Thoracic aorta (tissue), 2 donors: ENCODE measurements at places on chromosomes 7 and 10.

DNA sequence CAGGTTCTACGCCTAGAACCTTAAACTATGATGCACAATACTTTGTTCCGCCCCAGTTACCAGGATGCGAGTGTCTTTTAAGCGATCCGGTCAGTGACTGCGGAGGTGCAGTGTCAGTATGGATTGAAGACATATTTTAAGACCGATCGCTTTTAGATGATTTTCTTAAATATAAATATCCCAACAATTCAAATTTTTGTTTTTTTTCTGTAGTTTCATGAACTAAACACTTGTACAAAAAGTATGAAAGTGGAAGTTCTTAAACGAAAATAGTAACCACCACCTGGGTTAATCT lies 835 bp downstream of the COMMD3 start:
- DNase-seq = no peak

DNA sequence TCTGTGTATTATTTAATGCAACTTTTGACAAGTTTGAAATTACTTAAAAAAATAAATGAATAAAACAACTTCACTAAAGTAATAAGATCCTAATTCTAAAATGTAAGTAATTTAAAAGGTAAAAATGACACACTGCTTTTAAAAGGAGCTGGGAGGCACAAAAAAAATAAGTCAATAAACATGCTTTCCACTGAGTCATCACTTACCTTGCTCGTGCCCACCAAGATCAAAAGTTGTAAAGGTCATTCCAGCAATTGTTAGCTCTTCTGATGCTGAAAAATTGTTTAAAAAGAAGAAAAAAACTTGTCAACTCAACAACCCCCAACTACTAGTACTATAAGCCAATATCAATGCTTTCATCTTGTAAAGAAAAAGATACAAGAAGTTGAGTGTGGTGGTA lies 9.5 kb downstream of the SAR1A start:
- DNase-seq = no peak

DNA sequence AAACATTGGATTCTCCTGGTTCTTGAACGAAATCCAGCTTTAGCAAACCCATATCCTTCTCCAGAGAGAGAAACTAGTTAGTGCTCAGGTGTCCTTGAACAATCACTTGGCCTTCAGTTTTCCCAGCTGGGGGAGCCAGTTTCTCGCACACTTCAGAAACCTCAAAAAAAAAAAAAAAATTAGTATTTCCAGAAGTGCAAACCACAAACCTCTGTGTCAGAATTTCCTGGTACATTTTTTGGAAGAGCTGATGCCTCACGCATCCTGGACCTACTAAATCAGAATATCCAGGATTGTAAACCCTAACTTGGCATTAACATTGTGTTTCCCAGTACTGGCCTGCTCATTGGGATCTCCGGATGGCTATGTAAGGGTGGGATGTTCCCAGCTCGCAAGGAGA lies 143.4 kb upstream of the EGR2 start:
- DNase-seq = no peak

- no peak for DNase-seq
Observed at GRCh38 chr7:33048257-33048656, 14.3 kb downstream of the NT5C3A start.

DNA sequence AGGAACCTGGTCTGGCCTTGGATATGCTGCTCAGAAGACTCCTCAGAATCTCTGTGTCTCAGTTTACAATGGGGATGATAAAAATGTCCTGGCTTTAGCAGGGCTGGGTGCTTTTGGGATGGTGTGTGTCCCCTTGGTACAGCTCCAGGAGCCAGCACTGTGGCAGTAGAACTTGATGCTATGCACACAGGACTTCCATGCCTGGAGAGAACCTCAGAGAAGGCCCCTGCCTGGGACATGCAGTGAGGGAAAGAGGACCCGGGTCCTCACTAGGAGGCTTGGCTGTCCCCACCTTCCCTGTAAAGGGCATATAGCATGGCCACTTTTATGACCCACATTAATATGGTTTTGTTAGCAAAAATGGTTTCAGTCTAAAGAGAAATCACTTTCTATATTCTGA lies 100.5 kb downstream of the GLRX3 start:
- no peak for DNase-seq

GRCh38 chr7:106792233-106792926 lies 72.7 kb upstream of the PIK3CG start:
- no peak for DNase-seq

- peak; percentile 79 for DNase-seq
Observed at GRCh38 chr7:139731802-139732470, 45.9 kb downstream of the HIPK2 start.

DNA sequence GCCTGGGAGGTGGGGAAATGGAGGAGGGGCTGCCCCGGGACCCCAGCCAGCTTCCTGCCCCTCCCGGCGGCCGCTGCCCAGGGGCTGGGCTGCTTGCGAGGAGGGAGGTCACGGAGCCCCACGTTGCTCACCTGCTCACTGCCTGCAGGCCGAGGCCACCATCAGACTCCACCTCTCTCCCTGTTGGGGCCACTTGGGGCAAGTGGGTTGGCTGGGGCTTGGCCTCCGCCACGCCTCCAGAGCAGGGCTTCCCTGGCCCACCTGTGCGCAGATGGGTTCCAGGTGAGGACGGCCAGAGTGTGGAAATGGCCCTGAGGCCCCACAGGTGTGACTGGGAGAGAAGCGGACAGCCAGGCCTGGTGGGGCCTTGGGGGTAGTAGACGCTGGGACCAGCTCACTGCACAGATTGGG lies 82.8 kb upstream of the DIP2C start:
- no peak for DNase-seq

- DNase-seq = no peak
Observed at GRCh38 chr10:3622427-3622826, 162.6 kb downstream of the KLF6 start.

- no peak for DNase-seq
Observed at GRCh38 chr7:86094166-86094669, 549.5 kb upstream of the GRM3 start.

GRCh38 chr7:75817116-75817515 lies 3.5 kb upstream of the CCL24 start:
- DNase-seq = no peak

DNA sequence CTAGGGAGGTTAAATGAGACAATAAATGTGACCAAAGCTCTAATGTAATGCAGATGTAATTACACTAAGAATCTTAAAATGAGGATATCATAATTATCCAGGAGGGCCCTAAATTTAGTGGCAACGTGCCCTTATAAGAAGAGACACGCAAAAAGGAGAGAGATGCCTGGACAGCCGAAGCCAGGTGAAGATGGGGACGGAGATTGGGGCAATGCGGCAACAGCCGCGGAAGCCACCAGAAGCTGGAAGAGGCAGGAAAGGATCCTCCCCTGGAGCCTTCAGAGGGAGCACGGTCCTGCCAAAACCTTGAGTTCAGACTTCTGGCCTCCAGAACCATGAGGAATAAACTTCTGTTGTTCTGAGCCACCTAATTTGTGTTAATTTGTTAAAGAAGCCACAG lies 25.3 kb upstream of the C10orf71 start:
- no peak for DNase-seq

- no peak for DNase-seq
Observed at GRCh38 chr7:159329818-159330378, 185.2 kb upstream of the VIPR2 start.

DNA sequence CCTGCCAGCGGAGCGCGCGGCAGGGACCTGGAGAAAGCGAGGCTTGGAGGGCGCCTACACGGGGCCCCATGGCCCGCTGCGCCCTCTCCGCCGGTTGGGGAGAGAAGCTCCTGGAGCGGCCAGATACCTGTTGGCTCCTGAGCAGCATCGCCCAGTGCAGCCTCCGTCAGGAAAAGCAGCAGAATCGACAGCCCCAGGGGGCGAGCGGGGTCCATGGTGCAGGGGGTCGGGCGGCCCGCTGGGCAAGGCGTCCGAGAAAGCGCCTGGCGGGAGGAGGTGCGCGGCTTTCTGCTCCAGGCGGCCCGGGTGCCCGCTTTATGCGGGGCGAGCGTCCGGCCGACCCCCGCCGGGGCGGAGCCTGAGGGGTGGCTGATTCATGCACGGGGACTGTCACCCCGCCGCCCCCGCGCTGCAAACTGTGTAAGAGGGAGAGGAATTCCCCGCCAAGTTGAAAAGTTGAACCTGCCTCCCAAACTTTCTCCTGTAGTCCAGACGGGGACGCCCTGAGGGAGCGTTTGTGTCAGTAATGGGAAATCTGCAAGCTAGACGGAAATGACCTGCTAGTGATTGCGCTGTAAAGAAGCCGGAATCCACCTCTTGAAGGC lies at the start of gene TFPI2:
TFPI2 (minus strand) TSS at position 290 of the 605 bp plus-strand sequence; CDS start at position 215, 75 bp downstream.
- DNase-seq = peak; percentile 13

GRCh38 chr10:125782054-125782453 lies 6.4 kb upstream of the MMP21 start:
- DNase-seq = no peak

DNA sequence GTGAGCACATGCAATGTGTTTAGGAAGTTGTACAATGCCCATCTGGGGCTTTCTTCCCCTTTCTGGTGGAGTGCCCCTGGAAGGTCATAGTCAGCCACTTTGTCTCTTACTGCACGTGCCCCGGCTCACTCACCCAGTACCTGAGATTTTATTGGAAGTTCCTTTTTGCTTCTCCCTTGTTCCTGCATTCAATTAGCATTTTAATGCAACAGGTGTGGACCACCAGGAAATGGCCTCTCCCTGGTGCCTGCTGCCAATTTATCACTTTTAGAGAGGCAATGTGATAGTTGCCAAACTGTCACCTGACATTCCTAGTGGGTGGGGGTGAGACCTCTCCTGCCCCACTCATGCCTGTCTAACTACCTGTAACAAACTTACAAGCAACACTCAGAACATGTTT lies 293.4 kb upstream of the DKK1 start:
- DNase-seq = no peak

DNA sequence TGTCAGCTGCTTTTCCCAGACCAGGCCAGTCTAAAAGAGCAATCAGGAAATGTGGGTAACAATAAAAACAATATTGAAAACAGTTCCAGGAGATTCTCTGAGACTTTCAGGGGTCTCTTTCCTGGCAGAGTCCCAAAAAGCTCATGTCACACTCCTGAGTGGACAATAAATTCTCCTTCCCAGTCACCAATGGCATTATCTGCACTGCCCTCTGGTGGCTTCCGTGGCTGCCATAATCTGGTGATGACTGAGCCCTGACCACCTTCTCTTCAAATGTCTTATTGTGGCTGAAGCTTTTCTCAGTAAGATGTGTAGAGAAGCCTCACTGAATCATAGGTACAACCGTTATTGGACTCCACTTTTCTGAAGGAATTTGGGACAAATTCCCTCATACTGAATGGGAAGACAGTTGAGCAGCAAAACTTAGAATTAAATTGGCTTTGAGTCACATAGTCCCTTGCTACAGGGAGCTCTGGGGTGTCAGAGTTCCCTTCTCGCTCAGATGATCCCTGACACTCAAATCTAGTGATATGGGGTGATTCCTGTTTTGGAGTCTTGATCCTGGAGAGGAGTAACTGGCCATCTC lies 24.4 kb upstream of the ASAH2 start:
- no peak for DNase-seq

GRCh38 chr7:2483494-2483893 lies 7.3 kb upstream of the GRIFIN start:
- no peak for DNase-seq

GRCh38 chr7:156975620-156976019 lies 26.1 kb downstream of the NOM1 start:
- DNase-seq = no peak

DNA sequence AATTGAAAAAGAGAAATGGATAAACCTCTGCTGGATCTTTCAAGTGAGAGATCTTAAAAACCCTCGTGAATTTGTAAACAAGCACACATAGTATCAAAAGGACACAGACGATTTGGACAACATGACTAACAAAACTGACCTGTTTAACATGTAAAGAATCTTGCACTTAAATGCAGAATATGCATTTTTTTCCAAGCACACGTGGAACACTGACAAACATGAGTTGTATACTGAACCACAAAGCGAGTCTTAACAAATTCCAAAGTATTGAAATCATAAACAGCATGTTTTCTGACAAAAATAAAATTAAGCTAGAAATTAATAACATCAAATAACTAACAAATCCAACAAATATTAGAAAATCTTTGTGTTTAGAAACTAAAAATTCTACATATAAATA lies 65.0 kb upstream of the ZNF746 start:
- no peak for DNase-seq

GRCh38 chr7:134643131-134643530 lies 3.5 kb upstream of the BPGM start:
- no peak for DNase-seq

DNA sequence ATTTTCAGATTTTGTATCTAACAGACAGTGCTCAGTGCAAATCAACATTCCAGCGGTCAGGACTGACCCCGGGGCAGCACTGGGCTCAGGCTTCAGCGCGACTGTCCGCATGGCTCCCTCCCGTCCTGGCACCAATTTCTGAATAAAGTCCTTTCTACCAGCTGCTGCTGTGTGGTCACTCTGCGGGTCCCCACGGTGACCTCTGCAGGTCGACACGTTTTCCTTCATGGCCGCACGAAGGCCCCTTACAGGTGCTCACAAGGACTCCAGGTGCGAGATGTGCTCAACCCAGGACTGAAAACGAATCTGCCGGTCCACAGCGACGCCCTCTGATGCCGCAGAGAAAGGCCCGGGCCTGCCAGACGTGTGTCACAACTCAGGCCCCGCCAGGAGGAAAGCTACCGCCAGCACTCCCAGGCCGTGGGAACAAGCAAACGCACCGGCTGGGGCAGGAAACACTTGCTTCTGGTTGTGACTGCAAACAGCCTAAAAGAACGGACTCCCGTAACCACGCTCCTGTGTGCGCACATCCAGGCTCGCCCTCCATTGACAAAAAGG lies 3.7 kb upstream of the UTF1 start:
- no peak for DNase-seq

GRCh38 chr7:148110097-148110868 lies 480.3 kb upstream of the C7orf33 start:
- DNase-seq = no peak

- DNase-seq = no peak
Observed at GRCh38 chr7:142629588-142630260, 119.5 kb upstream of the PRSS1 start.

GRCh38 chr10:58840840-58841435 lies 328.3 kb downstream of the BICC1 start:
- DNase-seq = no peak

GRCh38 chr7:87341441-87341840 lies 4.0 kb upstream of the CROT start:
- no peak for DNase-seq

DNA sequence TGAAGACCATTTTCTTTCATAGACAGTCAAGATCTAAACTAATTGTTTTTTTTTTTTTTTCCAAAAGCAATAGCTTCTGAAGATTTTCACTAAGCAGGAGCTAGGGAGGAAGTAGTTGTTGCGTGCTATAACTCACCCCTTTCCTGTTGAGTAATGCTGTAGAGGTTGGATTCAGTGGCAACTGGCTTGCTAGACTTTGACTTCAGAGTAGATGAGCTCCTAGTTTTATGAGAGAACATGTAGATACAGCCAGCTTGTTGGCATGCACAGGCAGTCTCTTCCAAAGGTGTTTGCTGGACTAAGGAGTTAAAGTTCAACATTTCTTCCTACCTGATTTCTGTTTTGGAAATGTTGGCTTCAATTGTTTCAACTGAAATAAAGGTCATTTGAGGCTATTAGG lies 66.2 kb upstream of the MXI1 start:
- DNase-seq = no peak

DNA sequence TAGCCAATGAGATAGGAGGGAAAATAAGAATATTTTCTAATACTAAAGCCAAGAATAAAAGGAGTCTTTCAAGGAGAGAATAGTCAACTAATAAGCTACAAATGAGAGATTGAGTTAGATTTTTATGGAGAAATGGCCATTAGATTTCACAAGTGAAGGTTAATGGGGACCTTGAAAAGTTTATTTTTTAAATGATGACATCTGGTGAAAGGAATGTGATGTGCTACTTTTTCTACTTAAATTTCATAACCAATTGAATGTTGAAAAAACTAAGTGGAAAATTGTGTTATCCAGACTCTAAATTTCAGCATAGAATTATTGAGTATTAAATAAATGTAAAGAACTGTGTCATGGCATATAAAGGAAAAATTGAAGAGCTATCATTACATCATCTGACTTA lies 125.7 kb downstream of the TSPAN12 start:
- no peak for DNase-seq
